Left ventricle myocardium inferior (tissue), 1 donor: ENCODE measurements at places on chromosomes 1 and 21.

- no peak for DNase-seq
These were observed 199.0 kb downstream of the RPS6KC1 start for GRCh38 chr1:213250041-213250440.

- DNase-seq: no peak
These were observed 135.7 kb downstream of the PCP4 start for GRCh38 chr21:40002978-40003377.

GRCh38 chr21:44285138-44285992 is at the start of gene AIRE:
Gene AIRE, plus strand, starts transcription at chr21:44285876. Its CDS starts 131 bp downstream, at chr21:44286007.
- no peak for DNase-seq

GRCh38 chr1:64842224-64842623 is 97.3 kb downstream of the RAVER2 start:
- no peak for DNase-seq
